ENCODE measurements at places on chromosomes 11 and 22.

DNA sequence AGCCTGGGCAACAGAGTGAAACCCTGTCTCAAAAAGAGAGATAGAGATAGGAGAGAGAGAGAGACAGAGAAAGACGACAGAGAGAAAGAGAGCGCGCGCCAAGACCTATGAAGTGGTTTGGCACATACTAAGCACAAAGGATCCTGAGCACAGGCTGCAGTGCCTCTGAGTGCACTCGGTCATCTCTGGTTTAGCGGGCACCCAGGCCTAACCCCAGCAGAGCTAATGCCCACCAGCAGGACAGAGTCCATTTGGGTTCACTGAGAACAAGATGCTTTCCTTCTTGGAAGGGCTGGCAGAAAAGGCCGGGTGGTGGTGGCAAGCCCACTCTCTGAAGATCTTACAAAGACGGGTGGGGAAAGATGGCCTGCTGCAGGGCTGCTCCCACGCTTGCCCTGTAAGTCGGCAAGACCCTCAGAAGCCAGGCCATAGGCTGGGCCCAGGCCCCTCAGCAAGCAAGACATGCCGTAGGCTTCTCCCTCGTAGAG, 3.3 kb downstream of the SCARF2 start:
- no peak for DNase-seq

- no peak for DNase-seq
These were observed 31.4 kb upstream of the APOL5 start for GRCh38 chr22:35686298-35686697.

DNA sequence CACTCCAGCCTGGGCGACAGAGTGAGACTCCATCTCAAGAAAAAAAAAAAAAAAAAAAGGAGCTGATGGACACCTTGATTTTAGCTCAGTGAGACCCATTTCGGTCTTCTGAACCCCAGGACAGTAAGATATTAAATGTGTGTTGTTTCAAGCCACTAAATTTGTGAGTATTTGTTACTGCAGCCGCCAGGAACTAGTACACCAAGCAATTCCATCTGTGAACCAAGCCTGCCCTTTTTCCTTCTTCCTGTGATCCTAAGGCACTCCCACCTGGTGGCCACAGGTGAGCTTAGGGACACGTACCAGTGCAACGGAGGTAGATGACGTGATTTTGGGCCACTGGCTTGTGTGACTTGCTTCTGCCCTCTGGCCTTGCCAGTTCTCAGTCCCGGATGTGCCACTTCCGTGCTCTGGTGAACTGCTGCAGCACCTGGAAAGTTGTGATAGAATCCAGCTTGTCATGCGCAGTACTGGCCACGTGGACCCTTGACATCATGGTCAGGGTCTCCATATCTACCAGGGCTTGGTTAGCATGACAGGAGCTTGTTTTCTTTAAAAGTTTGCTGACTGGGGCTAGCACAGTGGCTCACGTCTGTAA, 19.6 kb upstream of the ATXN10 start:
- no peak for DNase-seq

DNA sequence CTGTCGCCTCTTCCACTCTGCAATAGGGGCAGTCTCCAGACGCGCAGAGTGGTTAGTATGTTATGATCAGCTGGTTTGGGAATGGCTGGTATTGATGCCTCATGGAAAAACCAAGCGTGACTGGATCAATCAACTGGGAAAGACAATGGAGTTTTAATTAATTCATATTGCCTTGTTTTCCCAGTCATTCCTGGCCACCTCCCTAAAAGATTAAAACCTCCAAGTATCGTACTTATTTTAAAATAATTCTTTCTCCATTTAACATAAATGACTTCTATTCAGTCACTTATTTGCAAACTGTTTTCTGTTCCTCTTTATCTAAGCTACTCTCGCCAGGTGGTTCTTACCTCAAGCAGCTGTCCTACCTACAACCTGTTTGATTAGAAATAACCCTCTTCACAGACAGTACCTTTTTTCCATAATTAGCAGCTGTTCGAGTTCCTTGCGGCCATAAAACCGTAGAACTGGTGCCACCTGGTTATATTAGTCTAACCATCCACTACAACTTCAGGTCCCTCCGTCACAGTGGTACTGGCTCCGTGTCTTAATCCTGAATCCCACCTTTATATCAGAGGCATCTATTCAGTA, 898 bp downstream of the ZNF215 start:
- no peak for DNase-seq

DNA sequence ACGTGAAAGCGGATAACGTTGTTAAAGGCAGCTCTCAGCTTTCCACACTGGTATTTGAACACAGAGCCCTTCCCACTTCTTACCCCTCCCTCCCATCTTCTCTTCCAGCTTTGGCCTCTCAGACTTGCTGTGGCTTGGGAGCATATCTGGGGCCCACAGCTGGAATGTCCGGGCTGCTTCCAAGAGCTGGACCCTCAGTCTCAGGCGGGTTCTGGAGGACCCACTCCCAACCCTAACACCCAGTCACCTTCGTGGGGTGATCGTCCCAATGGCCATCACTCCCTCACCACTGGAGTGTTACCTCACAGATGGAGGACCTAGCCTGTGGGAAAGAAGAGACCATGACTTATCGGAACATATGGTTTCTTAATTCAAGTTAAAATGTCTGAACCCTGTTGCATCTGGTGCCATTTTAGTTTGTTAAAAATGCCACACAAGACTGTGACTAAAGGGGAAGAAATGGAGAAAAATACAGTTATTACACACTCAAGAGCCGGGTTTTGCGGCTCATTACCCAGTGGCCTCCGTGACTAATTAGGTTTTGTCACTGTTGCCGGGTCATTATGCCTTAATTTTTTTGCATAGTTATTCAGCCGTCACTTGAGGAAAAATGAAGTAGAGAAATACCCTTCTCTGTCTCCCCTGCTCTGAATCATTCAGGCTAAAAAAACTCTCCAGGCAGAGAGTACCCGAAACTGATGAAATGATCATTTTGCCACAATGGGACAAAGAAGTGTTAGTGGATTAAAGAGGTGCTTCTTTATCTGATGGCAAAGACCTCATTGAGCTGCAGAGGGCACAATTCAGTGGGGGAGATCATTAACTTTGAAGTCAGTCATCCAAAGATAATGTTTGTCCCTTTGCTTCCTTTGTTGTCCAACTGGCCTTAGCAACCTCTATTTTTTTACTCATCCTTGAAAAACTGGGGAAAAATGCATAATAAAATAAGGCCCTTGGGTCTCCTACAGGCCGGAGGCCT, 87.2 kb upstream of the HTATIP2 start:
- DNase-seq, result no peak

GRCh38 chr11:45892856-45893255, 7.4 kb downstream of the MAPK8IP1 start:
- no peak for DNase-seq

- DNase-seq, result no peak
These were observed 337.4 kb downstream of the SOX6 start for GRCh38 chr11:16018931-16019330.

- DNase-seq, result no peak
These were observed 149.0 kb downstream of the SPON1 start for GRCh38 chr11:14111496-14111895.

DNA sequence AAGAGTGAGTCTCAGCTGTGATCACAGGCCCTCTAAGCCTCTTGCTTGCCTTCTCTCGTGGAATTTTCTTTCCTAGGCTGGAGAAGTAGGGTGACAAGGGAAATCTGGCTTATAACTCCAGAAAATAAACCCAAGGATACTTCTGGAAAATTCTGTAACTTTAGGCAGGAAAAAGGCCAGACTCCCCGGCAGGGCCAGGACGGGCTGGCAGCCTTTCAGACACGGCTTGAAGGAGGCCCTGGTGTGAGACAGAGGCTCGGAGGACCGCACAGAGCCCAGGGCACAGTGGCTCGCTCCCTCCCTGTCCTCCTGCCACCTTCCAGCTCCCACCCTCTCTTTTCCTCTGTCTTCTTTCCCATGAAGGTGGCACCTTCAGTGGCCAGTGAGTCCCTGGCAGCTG, 19.1 kb downstream of the RPUSD4 start:
- DNase-seq, result no peak

DNA sequence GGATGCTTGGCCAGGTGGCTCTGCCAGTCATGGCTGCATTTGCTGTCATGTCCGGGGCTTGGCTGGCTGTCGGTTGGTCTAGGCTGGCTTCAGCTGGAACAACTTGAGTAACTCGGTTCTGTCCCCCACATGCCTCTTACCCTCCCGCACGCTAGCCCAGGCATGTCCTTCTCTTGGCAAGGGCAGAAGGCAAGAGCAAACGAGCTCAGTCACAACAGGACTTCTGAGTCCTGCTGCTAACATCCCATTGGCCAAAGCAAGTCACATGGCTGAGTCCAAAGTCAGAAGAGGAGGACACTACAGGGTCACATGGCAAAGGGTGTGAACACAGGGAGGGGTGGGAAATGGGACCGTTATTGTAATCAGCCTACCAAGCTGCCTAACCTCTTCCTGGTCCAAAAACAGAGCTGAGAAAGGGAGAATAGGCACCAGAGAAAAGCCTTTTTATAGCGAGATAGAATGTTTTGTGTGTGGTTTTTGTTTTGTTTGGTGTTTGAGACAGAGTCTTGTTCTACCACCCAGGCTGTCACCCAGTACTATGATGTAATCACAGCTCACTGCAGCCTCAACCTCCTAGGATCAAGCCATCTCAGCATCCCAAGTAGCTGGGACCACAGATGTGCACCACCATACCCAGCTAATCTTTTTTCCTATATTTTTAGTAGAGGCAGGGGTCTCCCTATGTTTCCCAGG, 81.9 kb downstream of the MN1 start:
- DNase-seq, result no peak

DNA sequence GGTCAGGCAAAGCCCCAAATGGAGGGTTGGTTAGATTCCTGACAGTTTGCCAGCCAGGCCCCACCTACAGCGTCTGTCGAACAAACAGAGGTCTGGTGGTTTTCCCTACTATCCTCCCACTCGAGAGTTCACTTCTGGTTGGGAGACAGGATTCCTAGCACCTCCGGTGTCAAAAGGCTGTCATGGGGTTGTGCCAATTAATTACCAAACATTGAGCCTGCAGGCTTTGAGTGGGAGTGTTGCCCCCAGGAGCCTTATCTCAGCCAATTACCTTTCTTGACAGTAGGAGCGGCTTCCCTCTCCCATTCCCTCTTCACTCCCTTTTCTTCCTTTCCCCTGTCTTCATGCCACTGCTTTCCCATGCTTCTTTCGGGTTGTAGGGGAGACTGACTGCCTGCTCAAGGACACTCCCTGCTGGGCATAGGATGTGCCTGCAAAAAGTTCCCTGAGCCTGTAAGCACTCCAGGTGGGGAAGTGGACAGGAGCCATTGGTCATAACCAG, 4.7 kb upstream of the TTC36 start:
- no peak for DNase-seq

All from activated effector memory CD4-positive, alpha-beta T cell treated with Interleukin-2 at 50 U/mL for 16 hours (primary cell).